Activated T-helper 1 cell treated with anti-CD3 and anti-CD28 coated beads, Interleukin-12 subunit alpha, Interleukin-12 subunit beta, Interleukin-2, Interleukin-4 antibody, amounts not matched to agents 30 ng/mL and 10 ng/mL and 1 ng/mL, durations not matched to agents 14 hours and 24 hours and 36 hours (primary cell): ENCODE measurements at places on chromosomes 11 and 22.

DNA sequence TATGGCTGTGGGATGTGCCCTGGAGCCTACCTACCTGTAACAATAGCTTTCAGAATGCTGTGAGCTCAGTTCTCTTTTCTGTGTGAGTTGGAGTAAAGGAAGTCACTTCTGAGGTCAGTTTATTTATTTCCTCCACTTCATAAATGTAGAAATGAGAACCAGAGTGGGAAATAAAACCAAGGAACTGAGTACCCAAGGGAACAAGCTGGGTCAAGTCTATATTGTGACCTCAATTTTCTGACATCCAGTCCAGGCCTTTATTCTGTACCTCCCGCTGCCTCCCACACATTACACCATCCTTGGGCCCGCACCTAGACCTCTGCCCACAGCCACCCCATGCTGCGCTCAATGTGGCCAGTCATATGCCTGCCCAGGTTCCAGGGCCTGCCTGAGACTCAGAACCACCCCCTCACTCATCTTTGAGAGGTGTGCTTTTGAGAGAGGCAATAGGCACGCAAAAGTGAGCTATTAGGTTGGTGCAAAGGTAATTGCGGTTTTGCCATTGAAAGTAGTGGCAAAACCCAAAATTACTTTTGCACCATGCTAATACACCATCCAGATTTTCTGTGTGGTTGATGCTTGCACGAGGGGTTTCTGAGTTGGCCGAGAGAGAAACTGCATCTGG lies 9.8 kb downstream of the MS4A6E start:
- H3K36me3 ChIP-seq = no peaks in the 10 kb centered on the region
- no peak overlapping the region for H3K4me3 ChIP-seq
- DNase-seq = no peak
- peaks cover 4% of the 10 kb centered on the region for H3K27me3 ChIP-seq
- H3K27ac ChIP-seq = no peak overlapping the region

GRCh38 chr11:128324531-128325141 lies 262.7 kb downstream of the ETS1 start:
- peak; percentile 82 for DNase-seq
- H3K4me3 ChIP-seq = peak overlapping the region; percentile 70
- H3K27ac ChIP-seq = peak overlapping the region; percentile 95
- no peaks in the 10 kb centered on the region for H3K27me3 ChIP-seq
- peaks cover 18% of the 10 kb centered on the region for H3K36me3 ChIP-seq

- H3K4me1 ChIP-seq = no peaks in the 10 kb centered on the region
- DNase-seq = no peak
- no peaks in the 10 kb centered on the region for H3K36me3 ChIP-seq
- no peak overlapping the region for H3K27ac ChIP-seq
- H3K27me3 ChIP-seq = peaks cover 2% of the 10 kb centered on the region
Measured at GRCh38 chr11:94675239-94675638, 92.9 kb upstream of the AMOTL1 start.

DNA sequence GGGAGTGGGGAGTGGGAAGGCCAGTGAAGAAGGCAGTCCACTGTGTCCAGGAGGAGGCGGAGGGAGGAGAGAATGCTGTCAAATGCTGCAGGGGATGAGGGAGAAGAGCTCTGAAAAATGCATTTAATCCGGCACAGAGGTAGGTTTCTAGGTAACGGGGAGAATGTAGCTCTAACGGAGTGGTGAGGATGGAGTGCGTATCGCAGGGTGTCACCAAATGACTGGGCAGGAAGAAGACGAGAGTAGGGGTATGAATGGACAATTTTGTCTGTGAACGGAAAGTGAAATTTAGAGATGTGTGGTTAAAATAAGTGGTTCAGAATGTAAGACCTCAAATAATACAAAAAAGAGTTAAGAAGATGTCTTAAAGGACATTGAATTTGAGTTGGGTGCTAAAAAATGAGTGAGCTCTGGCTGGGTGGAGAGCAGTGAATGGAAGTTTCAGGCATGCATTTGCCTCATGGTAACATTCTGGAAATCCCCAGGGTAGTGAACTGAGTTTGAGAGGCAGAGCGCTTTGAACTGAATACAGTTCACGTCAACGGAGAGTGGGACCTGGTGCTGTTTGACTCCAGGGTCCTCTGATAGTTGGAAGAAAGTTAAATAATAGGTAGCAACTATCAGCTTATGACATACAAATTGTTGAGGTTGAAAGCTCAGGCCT lies 81.3 kb upstream of the CADM1 start:
- no peaks in the 10 kb centered on the region for H3K4me1 ChIP-seq
- H3K4me3 ChIP-seq = no peak overlapping the region
- H3K27me3 ChIP-seq = no peaks in the 10 kb centered on the region
- no peak overlapping the region for H3K27ac ChIP-seq
- no peak for DNase-seq
- H3K36me3 ChIP-seq = no peaks in the 10 kb centered on the region

DNA sequence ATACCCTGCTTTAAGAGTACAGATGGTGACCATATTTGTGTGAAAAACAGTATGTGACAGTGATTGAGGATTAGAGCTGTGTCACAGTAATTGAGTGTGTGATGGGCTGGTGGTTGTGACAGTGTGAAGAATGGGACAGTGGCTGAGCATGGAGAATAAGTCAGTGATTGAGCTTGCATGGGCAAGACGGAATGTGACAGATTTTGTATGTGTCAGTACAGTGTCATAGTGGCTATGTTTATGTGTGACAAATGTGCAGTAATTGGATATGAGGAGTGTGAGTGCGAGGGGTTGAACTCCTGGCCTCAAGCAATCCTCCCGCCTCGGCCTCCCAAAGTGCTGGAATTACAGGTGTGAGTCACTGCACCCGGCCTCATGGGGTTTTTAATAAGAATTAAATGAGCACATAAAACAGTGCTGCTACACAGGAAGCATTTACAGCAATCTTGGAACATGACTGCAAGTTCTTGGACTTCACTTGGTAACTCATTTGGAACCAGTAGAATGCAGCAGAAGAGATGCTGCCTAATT lies 583 bp upstream of the RRAS2 start:
- peak overlapping the region; percentile 26 for H3K27ac ChIP-seq
- no peak for DNase-seq
- peaks cover 63% of the 10 kb centered on the region for H3K4me1 ChIP-seq

DNA sequence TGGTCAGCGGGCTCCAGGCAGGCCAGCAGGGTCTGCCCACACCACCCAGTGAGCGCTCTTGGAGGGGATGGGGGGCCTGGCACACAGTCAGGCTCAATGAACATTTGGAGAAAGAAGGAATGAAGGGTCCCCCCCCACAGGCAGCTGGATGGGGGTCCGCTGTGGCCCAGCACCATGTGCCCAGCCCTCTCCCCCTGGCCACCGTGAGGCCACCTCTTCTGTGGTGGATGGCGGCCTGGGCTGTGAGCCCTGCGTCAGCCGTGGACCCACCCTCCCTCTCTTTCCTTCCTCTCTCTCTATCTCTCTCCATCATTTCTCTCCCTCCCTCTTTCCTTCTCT lies 35.1 kb upstream of the MUC5AC start:
- H3K36me3 ChIP-seq = no peaks in the 10 kb centered on the region
- no peaks in the 10 kb centered on the region for H3K27me3 ChIP-seq
- no peaks in the 10 kb centered on the region for H3K4me1 ChIP-seq
- H3K27ac ChIP-seq = no peak overlapping the region
- no peak overlapping the region for H3K4me3 ChIP-seq

- H3K36me3 ChIP-seq = no peaks in the 10 kb centered on the region
- DNase-seq = peak; percentile 64
- H3K4me1 ChIP-seq = peaks cover 27% of the 10 kb centered on the region
- H3K27me3 ChIP-seq = peaks cover 13% of the 10 kb centered on the region
Measured at GRCh38 chr11:119323532-119324033, 6.7 kb upstream of the MCAM start.

- peaks cover 41% of the 10 kb centered on the region for H3K27me3 ChIP-seq
- peak within 1 kb of the TSS; percentile 27 for H3K27ac ChIP-seq
Measured at GRCh38 chr11:61507962-61508861, at the start of gene LRRC10B. Gene LRRC10B, plus strand, starts transcription at chr11:61508749. Its CDS starts 250 bp downstream, at chr11:61508999.

DNA sequence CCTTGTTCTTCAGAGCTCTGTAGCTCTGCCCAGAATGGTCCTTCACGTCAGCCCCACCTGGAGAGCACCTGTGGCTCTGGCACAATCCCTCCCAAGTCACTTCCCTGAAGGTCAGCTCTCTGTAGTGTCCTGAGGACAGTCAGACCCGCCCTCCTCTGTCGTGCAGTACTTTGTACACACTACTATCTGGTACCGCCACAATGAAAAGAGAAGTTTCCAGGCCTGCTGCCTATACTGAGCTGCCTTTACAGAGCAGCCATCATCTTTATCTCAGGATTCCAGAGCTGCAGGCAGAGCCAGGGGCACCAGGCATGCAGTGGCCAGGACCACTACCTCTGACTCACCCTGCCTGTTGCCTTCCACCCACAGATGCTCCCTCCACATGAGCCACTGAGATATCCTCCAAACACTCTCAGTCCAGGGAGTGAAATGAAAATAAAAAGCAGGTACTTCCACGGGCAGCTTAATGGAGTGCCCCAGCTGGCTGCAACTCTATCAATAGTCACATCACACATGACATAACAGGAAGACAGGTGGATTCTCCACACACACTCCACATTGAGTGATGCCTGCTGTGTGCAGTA lies 7.3 kb downstream of the PACSIN2 start:
- no peaks in the 10 kb centered on the region for H3K27me3 ChIP-seq
- peaks cover 23% of the 10 kb centered on the region for H3K4me1 ChIP-seq
- peaks cover 3% of the 10 kb centered on the region for H3K36me3 ChIP-seq
- no peak overlapping the region for H3K27ac ChIP-seq
- DNase-seq = no peak
- no peak overlapping the region for H3K4me3 ChIP-seq

- H3K36me3 ChIP-seq = no peaks in the 10 kb centered on the region
- no peak overlapping the region for H3K27ac ChIP-seq
- peaks cover 13% of the 10 kb centered on the region for H3K27me3 ChIP-seq
- no peak for DNase-seq
Measured at GRCh38 chr11:18452927-18453326, 2.7 kb upstream of the LDHAL6A start.

GRCh38 chr11:72688929-72689328 lies 14.7 kb upstream of the PDE2A start:
- peaks cover 15% of the 10 kb centered on the region for H3K36me3 ChIP-seq
- no peak for DNase-seq
- H3K4me3 ChIP-seq = no peak overlapping the region

- H3K27me3 ChIP-seq = peaks cover 4% of the 10 kb centered on the region
- no peak for DNase-seq
Measured at GRCh38 chr11:35134403-35135148, 4.4 kb upstream of the CD44 start.
